HEK293T (cell line): ENCODE measurements at places on chromosomes 7 and 10.

DNA sequence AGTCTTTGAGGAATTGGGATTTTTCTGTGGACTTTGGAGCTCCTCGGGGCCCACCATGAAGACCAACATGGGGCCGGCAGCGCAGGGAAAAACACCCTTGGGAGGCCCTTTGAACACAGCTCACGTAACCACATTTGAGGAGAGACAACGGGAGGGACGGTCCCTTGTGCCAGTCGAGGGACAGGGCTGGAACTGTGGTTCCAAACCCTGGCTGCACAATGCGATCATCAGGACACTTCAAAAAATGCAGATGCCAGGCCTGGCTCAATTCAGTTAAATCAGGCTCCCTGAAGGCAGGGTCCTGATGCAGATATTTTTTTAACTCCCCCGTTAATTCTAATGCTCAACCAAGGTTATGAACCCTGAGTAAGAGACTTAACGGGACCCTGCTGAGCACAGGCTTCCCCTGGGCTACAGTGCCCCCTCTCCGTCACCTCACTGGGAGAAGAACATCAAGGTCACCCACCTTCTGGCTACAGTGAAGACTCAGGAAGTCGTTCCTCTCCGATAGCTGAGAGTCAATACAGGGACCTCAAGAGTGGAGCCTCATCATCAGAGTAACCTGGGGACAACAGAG lies 30.4 kb downstream of the LYZL1 start:
- DNase-seq, result no peak

DNA sequence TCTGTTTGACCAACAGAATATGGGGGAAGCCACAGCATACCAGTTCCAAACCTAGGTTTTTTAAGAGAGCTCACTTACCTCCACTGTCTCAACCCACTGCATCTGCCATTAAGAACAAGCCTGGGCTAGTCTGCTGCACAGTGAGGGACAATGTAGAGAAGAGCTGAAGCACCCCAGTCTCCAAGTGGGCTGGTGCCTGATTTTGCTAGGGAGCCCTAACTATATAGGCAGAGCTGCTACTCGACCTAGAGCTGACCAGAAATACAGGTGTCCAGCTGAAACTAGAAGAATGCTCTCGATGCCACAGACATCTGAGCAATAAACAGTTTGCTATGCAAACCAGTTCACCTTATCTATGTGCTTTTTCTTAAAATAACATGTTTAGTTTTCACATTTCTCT lies 106.9 kb upstream of the BET1 start:
- DNase-seq, result no peak

DNA sequence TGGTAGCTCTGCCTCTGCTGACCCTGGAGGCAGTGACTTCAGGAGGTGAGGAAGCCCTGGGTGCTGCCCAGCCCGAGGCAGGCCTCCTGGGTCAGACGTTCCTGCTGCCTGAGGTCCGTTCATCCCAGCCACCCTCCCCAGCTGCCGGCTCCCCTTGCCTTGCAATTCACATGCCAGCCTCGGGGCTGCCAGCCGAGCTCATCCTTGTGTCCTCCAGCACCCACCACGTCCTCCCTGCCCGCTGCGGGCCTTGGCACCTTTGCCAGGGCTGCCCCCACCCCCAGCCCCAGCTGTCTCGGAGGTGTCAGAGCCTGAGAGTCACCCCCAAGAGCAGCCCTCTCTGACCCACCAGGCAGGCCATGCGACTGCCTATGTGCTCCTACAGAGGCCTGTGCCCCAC lies 162.1 kb upstream of the RNF32 start:
- DNase-seq, result no peak

DNA sequence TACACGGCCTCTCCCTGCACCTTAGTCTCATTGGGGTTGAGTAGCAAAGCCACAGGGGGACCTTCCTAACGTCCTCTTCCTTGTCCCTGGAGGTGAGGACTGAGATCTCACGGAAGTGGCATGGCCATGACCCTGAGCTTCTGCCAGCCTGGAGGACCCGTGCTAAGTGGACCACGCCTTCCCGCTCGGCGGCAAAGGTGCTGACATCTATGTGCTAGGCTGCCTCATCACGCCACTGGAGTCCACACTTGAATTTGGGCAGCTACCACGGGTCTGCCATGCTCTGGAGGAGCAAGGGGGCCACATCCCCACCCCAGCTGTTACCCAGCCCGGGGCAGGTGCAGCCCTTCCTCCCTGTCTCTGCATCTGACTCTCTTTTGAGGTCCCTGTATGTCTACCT lies 15.3 kb downstream of the GHRHR start:
- DNase-seq, result no peak

DNA sequence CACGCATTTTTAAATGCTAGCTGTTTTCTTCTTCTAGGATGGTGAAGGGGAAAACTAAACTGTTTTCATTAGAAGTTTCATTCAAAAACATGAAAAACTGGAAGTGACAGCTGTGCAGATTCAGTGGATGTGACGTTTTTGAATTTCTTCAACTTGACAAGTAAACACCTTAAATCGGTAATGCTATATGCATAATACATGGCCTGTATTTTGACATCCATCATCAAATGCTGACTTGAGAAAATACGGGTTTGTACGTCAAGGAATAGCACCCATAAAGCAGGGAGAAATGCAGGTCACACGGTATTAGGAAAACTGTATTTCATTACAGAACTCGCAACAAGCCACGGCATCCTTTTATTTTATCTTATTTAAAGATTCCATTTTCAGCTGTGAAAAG lies 720.5 kb downstream of the KCNMA1 start:
- DNase-seq, result no peak

DNA sequence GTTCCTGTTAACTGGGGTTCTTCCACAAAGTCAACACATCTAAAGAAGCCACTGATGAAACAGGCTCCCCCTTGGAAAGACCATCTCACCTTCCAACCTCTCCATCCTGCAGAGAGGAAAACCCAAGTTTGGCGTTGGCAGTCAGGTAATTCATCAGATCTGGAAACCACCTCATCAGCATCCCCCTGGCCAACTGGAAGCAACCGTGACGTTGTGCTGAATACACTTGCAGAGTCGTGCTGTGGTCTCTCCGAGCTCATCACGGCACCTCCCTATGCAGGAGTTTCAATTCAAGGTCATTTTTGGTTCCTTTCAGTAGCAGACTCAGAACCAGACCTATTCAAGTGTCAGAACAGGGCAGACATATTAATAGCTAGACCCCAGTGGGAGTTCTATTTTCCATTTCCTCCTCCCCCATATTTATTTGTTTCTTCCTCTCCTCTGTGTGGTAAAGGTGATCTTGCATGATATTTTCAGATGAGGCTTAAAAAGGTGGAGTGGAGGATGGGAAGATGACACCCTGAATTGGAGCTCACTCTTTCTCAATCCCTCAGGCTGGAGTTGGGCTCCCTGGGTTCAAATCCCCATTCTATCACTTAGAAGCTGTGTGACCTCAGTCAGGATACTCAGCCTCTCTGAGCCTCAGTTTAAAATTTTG lies 149.1 kb upstream of the ADO start:
- DNase-seq, result no peak

DNA sequence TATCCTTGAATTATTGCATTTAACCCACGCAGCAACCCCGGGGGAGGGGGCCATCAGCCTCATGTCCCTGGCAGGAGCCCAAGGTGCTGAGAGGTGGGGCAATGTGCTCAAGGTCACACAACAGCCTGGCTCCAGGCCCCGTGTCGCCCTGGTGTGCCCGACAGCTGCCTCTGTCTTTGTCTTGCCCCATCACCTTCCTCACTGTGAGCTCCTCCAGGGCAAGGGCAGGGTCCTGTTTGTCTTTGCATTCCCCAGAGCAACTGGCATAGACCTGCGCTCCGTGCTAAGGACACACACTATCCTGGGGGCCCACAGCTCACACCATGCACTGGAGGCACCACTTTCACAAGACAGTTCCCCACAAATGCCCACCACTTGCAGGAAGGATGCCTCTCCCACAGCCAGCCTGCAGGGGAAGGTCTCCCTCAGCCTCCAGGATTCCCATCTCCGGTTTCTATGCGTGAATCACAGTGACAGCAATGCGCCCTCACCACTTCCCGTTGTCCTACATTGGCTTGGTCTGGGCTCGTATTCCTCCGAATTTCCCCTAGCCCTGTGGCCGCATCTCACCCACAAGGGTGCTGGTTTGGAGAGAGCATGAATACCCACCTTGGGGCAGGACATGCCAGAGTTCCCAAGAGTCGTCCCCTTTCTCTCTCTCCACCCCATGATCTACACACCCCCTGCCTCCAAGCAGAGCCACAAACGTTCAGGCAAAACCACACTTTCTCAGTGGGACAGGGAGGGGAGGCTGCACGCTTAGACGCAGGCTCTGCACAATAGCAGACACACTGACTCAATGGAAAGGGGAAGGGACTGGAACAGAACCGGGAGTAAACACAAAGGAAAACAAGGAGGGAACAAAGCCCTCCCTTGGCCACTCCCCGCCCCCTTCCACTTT lies 10.3 kb downstream of the ITPRIP start:
- DNase-seq, result no peak

- no peak for DNase-seq
These were observed 4.4 kb downstream of the PPP2R2D start for GRCh38 chr10:131905267-131905571.

- DNase-seq, result no peak
These were observed 8.8 kb downstream of the DLX5 start for GRCh38 chr7:97015756-97016380.

DNA sequence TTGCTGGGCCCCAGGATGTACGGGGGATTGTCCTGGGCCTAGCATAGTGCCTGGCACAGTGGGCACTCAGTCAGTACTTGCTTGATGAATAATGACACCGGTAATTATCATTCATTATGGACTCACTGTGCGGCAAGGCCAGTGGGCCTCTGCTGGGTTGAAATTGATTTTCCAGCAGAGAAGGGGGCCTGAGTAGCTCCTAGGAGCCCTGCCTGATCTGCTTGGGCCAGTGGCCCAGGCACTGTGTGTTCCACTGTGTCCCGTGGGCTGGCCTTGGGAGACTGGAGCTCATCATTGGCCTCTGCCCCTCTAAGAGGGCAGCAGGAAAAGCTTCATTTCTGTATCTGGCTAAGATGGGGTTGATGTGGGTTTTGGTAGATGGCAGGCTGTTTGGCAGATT lies 1.4 kb downstream of the CHST3 start:
- no peak for DNase-seq

DNA sequence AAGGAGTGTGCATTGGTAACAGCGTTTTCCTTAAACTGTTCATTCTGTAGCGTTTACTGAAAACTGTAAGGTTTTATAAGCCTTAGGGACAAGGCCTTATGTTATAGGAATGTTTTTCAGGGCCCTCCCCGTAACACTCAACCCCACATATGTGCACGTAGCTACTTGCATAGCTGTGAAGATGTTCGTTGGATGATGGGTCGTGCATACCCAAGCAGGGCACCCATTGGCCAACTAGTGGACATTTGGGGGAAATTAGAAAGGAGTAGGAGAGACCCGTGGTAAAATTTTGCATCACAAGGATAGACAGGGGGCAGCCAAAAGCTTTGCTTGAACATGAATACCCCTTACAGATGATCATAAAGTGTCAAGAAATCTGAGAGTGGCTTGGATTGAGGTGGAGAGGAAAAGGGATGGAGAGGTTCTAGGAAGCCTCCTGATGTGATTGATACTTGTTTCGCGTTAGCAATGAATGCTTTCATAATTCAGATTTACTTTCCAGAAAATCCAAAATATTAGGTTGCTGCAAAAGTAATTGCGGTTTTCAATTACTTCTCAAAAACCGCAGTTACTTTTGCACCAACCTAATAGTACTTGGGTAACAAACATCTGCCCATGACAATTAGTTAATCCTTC lies 878 bp downstream of the SEC61A2 start:
- peak; percentile 61 for DNase-seq

- DNase-seq, result no peak
These were observed 65.1 kb upstream of the PIP4K2A start for GRCh38 chr10:22779331-22780019.

DNA sequence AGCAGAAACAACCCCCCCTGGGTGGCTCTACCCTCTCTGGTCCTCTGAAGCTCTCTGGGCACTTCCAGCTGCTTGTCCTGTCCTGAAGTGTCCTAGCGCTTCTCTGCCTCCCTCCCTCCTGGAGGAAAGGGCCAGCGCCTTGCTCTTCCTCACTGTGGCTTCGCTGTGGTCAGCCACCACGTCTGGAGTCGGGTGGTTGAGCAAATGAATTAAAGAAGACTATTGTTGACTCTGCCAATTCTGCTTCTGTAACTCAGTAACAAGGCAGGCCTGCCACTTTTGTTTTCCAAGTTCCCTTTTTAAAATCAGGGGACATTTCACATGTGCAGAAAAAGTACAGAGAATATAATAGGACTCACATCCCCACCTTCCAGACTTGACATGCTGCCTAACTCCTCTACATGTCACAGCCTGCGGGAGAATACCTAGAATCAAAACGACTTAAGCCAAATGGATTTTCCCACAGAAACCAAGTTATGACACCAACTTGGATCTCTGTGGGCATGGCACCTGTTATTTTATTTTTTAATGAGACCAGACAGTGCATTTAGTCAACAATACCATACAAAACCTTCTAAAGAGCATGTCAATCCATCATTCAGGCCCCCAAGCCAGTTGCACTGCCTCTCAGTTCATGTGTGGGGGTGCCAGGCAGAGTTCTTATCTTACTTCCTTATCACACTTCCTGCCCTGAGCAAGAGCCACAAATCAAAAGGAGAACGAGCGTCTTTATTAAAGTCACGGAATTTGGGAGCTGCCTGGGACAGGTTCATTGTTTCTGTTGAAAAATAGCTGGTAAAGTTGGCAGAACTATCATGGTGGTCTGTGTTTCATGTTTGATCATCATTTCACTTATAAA lies 6.8 kb downstream of the FFAR4 start:
- no peak for DNase-seq

DNA sequence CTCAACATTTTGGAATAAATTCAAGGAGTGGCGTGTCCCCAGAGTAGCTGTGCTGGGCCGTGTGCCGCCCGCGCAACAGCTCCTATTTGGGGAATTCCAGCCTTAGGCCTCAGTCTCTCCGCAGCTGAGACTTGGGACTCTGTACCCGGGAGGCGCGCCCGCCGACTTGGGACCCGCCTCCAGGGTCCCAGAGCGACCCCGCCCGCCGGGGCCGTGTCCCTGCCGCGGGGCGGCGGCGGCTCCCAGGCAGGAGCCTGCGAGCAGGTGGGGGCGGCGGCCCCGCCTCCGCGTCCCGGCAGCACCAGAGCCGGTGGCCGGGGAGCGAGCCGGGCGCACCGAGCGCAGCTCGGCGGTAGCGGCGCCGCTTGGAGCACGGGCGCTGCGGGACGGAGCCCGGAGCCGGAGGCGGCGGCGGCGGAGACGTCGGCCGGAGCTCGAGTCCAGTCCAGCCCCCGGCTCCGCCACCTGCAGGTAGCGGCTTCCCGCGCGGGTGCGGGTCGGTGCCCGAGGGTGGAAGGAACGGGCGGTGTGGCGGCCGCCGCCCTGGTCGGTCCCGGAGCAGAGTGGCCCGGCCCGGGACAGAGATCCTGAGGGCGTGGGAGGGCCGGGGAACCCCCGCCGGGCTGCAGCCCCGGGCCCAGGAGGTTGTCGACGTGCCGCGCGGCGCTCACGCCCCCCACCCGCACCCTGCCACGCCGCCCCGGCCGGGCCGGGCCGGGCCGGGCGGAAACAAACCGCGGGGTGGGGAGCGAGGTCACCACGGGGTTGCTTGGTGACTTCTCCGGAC lies at the start of gene WIPF3:
TSS of gene WIPF3 (plus strand) at position 301 of the 787 bp plus-strand sequence. CDS start 28,217 bp downstream, outside the sequence.
- peak; percentile 65 for DNase-seq
